ENCODE measurements at places on chromosomes 6 and 20. TPM values are rescaled to one million over a fixed set of nuclear protein-coding genes. Genes with fewer than 3 reads are reported as not detected.

LRRC73 gene
- total RNA-seq, result 0.79 TPM

- peak; percentile 39 for DNase-seq
- H3K36me3 ChIP-seq, result peaks cover 58% of the 10 kb centered on the region
- H3K27ac ChIP-seq, result peak overlapping the region; percentile 77
- H3K4me1 ChIP-seq, result peaks cover 21% of the 10 kb centered on the region
- H3K4me3 ChIP-seq, result no peak overlapping the region
These were observed 137.2 kb downstream of the MAP3K4 start for GRCh38 chr6:161128680-161129196.

DNA sequence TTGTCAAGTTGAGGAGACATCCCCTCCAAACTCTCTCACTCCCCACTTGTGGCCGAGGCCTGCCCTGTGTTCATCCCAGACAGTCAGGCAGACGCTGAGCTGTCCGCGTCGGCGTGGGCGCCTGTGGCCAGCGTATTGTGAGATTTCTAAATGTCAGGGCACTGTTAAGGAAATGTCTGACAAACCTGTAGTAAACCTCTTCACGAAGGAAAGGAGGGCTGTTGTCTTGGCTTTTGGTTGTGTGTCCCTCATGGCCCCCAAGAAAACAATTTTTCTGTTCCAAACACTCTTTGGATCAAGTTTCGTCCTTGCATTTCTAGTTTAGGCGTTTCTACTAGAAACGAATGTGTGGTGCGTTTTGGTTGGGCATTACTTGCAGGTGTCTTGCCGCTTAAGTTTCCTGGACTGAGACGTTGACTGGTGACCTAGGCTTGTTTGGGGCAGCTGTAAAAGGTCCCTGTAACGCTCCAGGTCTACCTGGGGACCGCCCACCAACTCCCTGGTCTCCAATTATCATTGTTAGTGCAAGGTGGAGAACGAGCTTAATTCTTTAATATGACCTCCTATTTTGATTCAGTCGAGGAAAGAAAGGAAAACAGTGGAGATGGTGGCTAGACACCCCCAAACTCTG is 8.7 kb upstream of the POU3F2 start:
- H3K27ac ChIP-seq, result no peak overlapping the region
- no peaks in the 10 kb centered on the region for H3K36me3 ChIP-seq
- no peak overlapping the region for H3K4me3 ChIP-seq
- no peak for DNase-seq
- peaks cover 56% of the 10 kb centered on the region for H3K27me3 ChIP-seq

DNA sequence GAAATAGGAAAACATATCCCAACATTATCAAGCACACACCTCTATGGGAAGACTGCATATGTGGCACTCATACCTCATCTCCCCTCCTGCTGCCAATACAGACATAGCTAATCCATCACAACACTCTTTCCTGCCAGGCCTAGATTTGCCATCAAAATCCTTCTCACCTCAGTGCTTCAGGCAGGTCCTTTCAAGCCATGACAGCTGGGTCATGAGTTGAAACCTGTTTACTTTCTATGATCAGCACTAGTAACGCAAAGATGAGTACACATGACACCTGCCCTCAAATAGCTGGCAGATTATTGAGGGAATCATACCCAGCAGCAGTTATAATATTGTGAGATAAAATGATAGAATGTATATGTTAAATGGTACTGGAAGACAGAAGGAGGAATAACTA is 183.1 kb downstream of the AIG1 start:
- no peaks in the 10 kb centered on the region for H3K4me1 ChIP-seq
- no peaks in the 10 kb centered on the region for H3K27me3 ChIP-seq
- H3K36me3 ChIP-seq, result peaks cover 7% of the 10 kb centered on the region
- DNase-seq, result no peak

- no peak for DNase-seq
- no peak overlapping the region for H3K27ac ChIP-seq
- H3K4me1 ChIP-seq, result no peaks in the 10 kb centered on the region
These were observed 110.4 kb downstream of the SAMD5 start for GRCh38 chr6:147618927-147619326.

- no peaks in the 10 kb centered on the region for H3K36me3 ChIP-seq
- no peak for DNase-seq
- no peaks in the 10 kb centered on the region for H3K4me1 ChIP-seq
- H3K27me3 ChIP-seq, result peaks cover 6% of the 10 kb centered on the region
These were observed 38.8 kb upstream of the ZFP64 start for GRCh38 chr20:52230409-52230808.

SGK1 gene
- 76.4 TPM for total RNA-seq

CFAP206 gene
- total RNA-seq, result not detected

BTN1A1 gene
- not detected for total RNA-seq

FAM83C gene
- total RNA-seq, result not detected

DNA sequence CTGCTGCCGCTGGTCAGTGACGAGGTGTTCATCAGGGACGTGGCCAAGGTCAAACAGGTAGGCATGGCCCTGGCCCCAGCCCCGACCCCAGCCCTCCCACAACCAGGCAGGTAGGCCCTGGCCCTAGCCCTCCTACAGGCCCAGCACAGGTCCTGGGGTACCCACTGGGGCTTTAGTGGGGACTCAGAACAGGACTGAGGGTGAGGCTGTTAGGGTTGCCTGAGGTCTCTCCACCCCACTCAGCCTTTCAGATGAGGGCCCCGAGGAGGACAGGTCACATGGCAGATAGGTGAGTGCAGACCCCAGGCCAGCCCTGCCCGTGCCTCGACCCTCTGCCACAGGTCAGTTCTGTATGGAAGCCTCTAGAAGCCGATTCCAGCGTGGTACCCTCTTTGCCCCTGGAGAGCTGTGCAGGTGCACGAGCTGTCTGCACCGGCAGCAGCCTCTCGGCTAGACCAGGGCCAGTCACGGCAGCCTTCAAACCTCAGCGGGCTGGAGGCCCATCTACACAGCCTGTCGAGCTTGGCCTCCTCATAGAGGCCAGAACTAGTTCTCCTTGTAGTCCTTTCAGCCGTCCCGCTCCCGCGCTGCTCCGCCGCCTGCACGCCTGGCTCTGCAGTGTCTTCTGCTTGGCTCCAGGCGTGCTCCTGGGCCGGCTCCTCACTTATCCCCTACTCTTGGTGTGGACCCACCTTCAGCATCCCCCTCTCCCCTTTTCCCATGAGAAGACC is 35.5 kb downstream of the PYGB start:
- no peak overlapping the region for H3K4me3 ChIP-seq
- H3K27ac ChIP-seq, result no peak overlapping the region
- H3K36me3 ChIP-seq, result peaks cover 27% of the 10 kb centered on the region
- no peaks in the 10 kb centered on the region for H3K4me1 ChIP-seq

DNA sequence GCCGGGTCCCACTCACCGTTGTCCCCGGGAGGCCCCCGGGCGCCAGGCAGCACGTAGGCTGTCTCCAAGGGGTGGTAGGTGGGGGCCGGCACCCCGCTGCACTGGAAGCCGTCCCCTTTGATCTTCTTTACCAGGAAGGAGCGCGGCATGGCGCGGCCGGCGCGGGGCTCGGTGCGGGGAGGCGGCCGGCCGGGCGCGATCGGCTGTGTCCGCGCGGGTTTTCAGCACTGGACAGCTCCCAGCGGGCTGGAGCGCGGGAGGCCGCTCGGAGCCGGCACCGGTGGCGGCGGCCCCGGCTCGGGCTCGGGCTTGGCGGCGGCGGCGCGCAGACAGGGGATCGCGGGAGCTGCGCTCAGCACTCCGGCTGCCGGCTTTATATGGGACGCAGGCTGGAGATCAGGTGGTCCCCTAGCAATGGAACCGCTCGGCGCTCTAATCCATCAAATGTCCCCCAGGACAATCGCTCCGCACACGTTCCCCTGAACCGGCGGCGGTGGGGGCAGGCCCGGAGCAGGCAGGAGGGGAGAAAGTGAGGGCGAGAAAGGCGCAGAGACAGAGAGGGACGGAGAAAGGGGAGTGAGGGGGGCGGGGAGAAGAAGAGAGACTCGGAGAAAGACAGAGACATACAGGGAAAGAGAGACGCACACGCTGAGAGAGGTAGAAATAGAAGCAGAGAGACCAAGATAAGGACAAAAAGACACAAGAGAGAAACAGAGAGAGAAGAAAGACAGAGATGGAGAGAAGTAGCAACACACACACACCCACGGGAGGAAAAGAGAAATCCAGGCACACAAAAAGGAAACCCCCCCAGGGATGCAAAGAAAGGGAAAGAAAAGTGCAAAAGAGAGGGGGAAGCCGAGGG is at the start of gene SCRT2:
TSS of gene SCRT2 (minus strand) at position 350 of the 862 bp plus-strand sequence. CDS start at position 149, 201 bp downstream.
- H3K4me1 ChIP-seq, result peaks cover 6% of the 10 kb centered on the region
- H3K27ac ChIP-seq, result no peak within 1 kb of the TSS
- H3K27me3 ChIP-seq, result peaks cover 35% of the 10 kb centered on the region
- H3K4me3 ChIP-seq, result no peak within 1 kb of the TSS

- DNase-seq, result no peak
- H3K4me1 ChIP-seq, result no peaks in the 10 kb centered on the region
- no peaks in the 10 kb centered on the region for H3K27me3 ChIP-seq
- no peaks in the 10 kb centered on the region for H3K36me3 ChIP-seq
- H3K27ac ChIP-seq, result no peak overlapping the region
These were observed 10.7 kb upstream of the RFX6 start for GRCh38 chr6:116866281-116866871.

- peak overlapping the region; percentile 87 for H3K27ac ChIP-seq
- peak overlapping the region; percentile 44 for H3K4me3 ChIP-seq
- no peaks in the 10 kb centered on the region for H3K27me3 ChIP-seq
- H3K4me1 ChIP-seq, result peaks cover 75% of the 10 kb centered on the region
- no peaks in the 10 kb centered on the region for H3K36me3 ChIP-seq
These were observed 442.6 kb upstream of the MARCKS start for GRCh38 chr6:113414511-113414910.

SLC24A3 gene
- not detected for total RNA-seq

All from HFFc6 (cell line).